ENCODE measurements at places on chromosomes 1 and 21. TPM values are rescaled to one million over a fixed set of nuclear protein-coding genes. Genes with fewer than 3 reads are reported as not detected.

Gene MYOM3
- not detected for total RNA-seq

Gene AK5
- 63.6 TPM for total RNA-seq

Gene NTMT2
- not detected for total RNA-seq

Gene TDRKH
- total RNA-seq = 1.0 TPM

Gene LCE1C
- not detected for total RNA-seq
